ENCODE measurements at places on chromosomes 6 and 20.

DNA sequence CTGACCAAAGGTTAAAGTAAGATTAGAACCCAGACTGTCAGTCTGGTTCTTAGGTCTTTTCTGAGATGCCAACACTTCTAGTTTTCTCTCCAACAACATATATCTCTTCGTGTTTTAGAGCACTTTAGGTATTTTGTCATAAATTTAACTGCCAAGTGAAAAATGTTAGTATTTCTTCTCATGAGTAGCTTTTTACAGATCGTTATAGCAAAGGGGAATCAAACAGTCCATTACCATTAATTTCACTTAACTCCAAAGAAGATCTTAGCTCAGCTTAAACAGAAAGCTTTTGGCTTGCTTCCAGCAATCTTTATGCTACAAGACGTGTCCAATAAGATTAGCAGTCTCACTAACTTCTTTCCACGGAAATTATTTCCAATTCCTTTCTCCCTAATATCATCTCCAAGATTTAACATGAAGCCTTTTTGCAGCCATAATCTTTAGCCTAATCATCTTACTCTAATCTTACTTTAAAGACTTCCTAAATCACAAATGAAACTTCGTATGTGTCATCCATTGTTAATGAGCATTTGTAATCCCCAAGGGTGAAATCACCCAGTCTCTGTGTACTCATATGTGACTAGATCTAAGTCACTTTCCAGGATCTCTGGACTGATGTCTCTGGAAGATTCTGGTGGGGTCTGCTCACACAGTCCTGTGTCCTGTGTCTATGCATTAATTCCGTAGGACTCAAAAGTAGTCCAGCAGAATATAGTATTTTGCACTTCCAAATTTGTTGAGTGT, 38.7 kb downstream of the MOXD1 start:
- no peak for DNase-seq

DNA sequence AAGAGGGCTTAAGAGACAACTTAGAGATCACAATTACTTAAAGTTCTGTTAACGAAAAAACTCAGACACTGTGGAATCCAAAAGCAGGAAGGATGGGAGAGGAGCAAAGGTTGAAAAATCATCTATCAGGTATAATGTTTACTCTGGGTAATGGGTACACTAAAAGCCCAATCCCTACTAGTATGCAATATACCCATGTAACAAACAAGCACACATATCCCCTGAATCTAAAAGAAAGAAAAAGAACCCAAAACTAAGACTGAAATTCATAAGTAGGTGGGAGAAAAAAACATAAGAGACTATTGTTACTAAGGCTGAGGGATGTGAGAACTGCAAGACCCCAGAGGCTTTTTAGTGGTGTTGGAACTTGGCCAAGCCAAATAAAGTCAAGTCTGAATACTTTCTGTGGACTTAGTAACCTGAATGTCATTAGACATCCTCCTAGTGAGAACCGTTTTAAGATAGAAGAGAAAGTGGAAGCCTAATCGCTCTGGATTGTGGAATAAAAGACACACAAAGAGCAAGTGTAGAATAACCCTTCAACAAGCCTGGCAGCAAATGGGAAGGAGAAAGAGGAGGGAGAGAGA, 189.4 kb upstream of the RNF217 start:
- DNase-seq = no peak

GRCh38 chr20:3239026-3239866, at the start of gene SLC4A11:
TSS of gene SLC4A11 (minus strand) at chr20:3239190. CDS start at chr20:3239137, 53 bp downstream.
- DNase-seq = no peak

- DNase-seq = no peak
These were observed 28.2 kb upstream of the STX16 start for GRCh38 chr20:58622671-58623578.

DNA sequence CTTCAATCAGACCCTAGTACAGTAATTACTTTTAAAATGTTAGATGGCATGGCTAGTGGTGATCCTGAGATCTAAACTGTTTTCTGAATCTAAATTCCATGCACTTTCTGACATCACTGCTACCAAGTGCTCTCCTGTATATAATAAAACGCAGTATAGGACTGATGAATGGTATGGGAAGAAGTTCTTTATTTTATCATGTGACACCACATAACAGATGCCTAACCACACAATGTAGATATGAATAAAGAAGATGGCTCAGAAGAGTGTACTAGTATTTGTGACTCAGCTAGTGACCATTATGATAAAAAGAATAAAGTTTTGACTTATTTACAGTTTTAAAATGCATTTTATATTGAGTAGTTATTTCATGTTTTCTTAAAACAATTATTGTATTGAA, 8.5 kb downstream of the NDUFAF4 start:
- DNase-seq = no peak

GRCh38 chr6:111987295-111987694, 66.6 kb upstream of the CCN6 start:
- DNase-seq = no peak

DNA sequence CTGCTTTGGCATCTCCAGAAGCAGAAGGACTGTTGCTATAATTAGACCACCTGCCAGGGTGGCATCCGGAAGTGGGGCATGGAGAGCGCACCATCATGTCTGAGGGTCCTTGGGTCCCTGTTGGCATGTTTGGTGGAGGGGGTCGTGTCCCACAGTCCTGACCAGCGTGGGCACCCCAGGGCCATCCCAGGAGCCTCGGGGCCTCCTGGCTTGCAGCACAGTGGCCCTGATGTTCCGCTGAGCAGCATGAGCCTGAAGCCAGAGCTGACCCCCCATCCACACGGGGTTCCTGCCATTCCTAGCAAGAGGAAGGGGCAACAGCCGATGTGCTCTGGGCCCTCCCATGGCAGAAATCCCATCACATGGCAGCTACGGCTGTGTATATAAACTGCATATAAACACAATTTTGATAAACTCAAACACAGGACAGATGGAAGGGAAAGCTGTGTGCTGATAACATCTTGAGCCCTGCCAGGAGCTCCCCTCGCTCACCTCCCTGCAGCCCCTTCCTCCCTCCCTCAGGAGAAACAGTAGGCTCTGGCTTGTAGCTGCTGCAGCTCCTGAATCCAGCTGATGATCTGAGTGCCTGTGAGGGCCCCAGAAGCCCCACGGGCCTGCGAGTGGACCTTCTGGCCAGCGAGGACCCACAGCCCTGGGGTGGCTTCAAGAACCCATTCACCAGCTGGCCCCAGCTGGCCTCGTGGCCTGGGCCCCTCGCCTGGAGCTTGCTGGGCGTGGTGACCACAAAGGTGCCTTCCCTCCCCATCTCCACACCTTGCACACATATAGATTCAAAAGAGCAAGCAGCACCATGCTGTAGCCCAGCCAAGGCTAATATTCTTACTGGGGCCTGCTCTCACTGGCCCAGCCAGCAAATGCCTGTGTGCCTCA, 321.6 kb downstream of the CDH4 start:
- no peak for DNase-seq

GRCh38 chr6:51292659-51293058, 474.0 kb downstream of the TFAP2B start:
- no peak for DNase-seq
